Left ventricle myocardium inferior (tissue), 1 donor: ENCODE measurements at places on chromosomes 7 and 10.
A peak's percentile ranks its signal among the peaks of the same experiment; 100 is the strongest.

DNA sequence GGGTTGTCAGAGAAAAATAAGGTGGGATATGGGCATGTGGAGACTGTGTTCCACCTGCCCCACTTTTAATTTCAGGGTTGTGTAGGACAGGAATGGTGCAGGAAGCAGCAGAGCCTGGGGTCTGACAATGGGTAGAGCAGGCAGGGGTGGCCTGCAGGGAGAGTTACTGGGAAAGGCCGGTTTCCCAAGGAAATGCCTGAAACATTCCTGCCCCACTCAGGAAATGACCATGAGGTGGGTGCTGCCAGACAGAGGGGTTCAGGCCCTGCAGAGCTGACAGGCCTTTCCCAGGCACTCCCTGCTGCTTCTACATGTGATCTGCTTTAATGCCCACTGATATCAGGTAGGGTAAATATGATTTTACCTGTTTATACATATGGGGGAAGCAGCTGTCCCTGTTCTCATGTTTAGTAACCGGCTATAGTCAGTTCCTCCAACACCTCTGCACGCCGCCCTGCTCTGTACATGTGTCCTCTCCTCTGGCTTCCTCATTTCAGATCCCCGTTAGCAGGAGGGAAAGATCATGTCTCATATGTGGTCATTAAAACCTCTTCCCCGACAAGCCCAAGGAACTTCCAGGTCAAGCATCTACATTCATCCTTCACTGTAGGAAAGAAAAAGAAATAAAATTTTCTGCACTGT, 118.6 kb upstream of the PRSS58 start:
- no peak for DNase-seq

DNA sequence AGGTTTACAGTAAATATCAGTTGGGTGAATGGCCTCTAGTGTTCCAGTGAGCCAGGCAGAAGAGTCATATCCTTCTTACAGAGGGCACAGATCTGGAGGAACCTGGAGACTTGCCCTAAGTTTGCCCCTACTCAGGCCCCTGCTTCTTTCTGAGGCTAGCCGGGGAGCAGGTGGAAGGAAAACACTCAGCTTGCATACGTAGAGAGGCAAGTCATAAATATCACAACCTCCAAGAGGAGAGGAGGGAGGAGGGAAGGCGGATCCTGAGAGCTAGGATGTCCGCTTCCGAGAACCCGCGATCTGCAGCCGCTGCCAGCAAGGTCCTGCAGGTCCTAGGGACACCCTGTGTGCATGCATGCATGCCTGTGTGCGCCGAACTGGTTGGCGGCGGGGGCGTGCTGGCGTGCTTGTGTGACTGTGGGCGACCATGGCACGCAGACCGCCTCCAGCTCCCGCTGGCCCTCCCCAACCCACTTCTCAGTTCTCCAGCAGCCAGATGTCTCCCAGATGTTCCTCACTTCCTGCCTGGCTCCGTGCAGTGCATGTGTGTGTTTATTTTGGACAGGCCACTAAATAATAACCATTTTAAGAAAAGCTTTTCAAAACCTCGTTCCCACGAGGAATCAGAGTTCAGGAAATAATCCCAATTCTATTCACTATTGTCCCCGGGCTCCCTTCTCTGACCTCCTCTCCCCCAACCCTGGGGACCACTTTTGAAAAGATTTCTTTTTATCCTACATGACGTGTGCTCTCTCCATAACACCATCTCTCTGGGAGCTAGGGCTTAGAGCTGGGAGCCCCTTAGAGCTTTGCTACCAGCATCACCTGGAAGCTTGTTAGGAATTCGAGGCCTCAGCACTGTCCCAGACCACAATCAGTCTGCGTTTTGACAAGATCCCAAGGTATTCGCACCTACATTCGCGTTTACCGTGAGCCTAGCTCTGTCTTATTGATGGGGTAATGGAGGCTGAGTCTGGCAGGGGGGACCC, 32.4 kb downstream of the UNC5B start:
- peak; percentile 71 for DNase-seq

DNA sequence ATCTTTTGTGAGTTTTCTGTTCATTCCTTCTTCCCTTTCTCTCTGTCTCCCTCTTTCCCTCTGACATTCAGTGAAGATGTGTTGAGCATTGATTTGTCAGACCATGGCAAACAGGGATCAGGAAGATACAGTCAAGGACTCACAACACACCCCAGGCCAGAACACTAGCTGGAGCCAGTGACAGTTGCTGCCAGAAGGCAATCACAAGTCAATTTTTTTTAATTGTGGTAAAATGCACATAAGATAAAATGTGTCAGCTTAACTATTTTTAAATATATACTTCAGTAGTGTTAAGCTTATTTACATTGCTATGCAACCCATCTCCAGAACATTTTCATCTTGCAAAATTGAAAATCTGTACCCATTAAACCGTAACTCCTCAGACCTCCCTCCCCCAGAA, 62.6 kb downstream of the TEX36 start:
- no peak for DNase-seq

GRCh38 chr7:159057647-159058046, 87.0 kb downstream of the VIPR2 start:
- no peak for DNase-seq

DNA sequence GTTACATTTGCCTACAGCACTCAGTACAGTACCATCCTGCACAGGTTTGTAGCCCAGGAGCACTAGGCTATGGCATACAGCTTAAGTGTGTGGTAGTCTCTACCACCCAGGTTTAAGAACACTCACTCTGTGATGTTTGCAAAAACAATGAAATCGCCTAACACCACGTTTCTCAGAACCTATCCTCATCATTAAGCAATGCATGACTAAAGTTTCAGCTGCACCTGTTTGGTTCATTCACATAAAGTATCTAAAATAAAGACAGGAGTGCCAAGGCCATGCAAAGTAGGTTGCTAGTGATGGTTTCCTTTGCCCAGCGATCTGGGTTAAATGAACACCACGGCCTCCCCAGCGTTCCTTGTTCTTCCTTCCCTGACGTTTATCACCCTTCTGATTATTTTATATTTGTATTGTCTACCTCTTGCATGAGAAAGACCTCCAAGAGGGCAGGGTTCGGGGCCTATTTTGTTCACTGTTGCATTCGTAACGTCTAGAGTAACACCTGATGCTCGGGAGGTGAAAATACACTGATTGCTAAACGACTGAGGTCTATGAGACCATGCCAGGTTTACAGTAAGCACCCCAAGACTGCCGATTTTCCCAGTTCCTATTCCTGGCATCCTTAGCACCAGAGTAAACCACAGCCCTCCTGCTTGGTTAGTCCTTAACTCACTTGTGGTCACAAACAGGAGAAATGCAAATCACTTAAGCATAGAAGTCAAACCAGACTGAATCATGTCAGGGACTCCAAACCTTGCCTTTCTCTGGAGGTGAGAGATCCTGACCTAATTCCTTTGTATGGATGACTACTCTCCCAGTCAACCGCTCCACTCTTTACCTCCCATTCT, 204.1 kb upstream of the NFE2L3 start:
- no peak for DNase-seq

DNA sequence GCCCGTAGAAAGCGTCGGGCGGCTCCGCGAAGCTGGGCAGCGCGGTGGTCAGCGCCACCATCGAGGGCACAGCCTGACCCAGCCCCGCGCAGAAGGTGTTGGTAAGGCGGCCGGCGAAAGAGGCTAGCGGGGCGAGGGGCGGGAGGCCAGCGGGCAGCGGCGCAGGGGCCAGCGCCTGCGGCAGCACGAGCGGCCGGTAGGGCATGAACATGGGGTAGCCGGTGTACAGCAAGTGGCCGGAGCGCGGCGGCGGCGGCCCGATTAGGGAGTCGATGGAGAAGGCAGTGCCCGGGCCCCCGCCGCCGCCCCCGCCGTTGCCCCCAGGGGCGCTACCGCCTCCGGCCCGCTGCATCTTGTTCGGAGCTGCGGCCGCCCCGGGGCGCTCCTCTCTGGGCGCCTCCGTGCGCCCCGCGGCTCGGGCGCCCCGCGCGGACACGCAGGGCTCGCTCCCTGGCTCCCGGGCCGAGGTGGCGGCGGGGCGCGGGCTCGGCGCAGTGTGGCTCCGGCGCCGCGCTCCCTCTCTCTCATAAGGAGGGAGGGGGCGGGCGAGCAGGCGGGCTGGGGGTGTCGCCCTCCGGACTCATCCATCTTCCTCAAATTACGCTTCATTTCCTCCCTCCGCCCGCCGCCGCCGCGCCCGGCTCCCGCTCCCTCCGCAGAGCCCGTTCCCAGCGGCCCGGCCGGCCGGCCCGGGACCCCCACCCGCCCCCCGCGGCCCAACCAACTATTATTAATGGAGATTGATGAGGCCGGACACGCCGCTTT, at the start of gene GBX1:
Gene GBX1, minus strand, starts transcription at position 498 of the 765 bp plus-strand sequence. Its CDS starts 146 bp downstream, at position 352.
- no peak for DNase-seq

DNA sequence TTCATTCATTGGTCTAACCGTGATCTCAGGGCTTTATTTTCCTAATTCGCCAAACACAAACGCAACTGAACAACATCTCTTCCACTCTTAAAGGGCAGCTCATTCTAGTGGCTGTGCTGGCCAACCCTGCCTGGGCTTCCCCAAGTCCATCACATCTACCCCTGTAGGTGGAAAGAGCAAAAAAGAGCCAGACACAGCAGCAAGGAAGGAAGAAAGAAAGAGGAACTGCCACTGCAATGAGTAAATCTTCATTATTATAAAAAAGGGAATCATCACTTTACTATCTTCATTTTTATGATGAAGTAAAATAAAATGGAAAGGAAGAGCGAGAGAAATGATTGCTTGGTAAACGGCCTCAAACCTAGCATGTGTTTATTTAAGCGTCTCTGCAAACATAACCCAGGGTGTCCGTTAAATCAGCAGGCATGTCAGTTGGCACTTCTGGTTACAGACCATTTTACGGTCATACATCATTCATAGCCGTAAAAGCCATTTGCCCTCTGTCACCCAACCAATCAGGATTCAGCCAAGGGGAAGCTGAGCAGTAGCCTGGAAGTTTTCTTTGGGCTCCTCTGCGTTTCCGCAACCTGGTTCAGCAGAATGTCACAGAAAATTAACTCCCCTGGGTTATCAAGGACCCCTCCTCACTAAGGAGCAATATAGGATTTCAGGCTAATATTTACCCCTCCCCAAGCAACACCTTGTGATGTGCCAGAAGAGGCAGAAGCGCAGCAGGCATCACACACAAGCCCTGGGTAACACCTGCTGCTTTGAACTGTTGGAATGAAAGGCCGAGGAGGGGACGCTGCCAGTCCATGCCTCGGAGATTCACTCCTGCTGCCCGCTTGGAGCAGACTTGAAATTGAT, 234.0 kb downstream of the SNX10 start:
- DNase-seq = no peak

GRCh38 chr10:62046522-62047227, 145.2 kb downstream of the ARID5B start:
- DNase-seq = no peak

GRCh38 chr10:82813856-82814255, 938.9 kb downstream of the NRG3 start:
- no peak for DNase-seq

GRCh38 chr7:52712938-52713337, 322.5 kb upstream of the POM121L12 start:
- no peak for DNase-seq

DNA sequence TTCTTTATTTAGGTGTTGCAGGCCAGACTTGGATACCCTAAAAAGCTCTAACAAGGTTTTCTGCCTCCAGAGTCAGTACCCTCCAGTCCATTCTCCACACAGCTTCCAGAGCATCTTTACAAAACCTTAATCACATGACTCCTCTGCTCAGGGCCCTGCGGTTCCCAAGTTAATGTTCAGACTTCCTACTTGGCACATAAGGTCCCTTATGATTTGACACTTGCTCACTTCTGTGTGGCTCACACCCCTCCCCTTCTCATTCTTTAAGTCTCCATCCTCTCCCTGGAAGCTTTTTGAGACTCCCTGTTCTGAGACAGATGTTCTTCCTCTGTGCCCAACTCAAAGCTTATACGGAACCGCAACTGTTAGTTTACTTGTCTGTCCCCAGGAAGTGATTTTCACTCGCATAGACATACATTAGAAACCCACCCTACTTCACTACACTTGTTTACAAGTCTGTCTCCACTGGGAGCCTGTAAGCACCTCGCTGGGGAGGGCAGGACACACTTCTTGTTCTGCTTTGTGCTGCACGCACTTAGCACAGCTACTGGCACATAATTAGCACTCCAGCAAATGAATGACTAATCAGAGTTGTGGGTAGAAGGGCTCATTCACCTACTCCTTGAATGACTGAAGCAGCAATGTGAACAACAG, 154.3 kb upstream of the LAMB4 start:
- no peak for DNase-seq

DNA sequence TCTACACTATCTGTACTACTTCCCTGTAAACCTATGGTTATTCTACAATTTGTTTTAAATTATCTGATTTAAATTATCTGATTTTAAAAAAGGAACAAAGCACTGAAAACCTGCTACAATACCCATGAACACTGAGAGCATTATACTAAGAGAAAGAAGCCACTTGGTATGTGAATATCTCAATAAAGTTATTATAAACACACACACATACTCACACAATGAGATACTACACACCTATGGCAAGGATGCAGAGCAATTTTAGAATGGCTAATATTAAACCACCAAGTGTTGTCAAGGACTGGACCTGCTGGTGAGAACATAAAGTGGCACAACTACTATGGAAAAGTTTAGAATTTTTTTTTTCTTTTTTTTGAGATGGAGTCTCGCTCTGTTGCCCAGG, 82.7 kb downstream of the IGF2BP3 start:
- DNase-seq = no peak

DNA sequence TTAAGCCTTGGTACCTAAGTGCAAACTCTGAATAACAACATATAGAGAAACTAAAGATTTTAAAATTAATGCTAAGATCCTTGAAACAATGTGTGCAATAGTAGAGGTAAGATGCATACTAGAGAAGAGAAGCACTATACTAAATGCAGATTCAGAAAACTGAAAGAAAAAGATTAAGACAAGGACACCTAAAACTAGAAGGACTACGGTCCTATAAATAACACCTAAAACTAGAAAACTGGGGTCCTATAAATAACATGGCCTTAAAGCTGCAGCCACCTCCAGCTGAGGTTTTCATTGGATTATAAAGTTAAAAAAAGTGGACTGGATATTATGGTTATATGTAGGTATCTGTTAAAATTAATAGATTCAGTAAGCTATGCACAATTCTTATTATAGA, 320.9 kb downstream of the IPMK start:
- DNase-seq = no peak

DNA sequence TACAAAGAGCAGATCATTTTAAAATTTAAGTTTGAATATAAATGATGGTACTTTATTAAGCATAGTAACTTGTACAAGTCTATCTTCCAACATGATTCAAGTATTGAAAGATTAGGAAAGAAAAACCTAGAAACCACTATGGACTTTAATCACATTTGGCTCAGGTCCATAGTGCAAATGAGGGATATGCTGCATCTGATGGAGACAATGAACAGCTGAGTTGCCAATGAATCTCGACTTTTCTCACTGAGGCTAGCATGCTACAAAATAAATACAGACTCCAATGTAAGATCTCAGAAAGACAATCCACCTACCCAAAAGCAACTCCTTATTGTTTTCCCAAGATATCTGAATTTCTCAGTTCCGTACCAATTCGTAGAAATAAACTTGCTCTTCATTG, 89.8 kb downstream of the SEMA3A start:
- DNase-seq = no peak

- no peak for DNase-seq
Observed at GRCh38 chr10:6174201-6174874, 28.4 kb upstream of the PFKFB3 start.

- DNase-seq = no peak
Observed at GRCh38 chr7:41030673-41031072, 672.2 kb downstream of the INHBA start.
